ENCODE measurements at places on chromosomes 4 and X.

GRCh38 chr4:125428832-125429231, 114.1 kb downstream of the FAT4 start:
- DNase-seq = no peak

DNA sequence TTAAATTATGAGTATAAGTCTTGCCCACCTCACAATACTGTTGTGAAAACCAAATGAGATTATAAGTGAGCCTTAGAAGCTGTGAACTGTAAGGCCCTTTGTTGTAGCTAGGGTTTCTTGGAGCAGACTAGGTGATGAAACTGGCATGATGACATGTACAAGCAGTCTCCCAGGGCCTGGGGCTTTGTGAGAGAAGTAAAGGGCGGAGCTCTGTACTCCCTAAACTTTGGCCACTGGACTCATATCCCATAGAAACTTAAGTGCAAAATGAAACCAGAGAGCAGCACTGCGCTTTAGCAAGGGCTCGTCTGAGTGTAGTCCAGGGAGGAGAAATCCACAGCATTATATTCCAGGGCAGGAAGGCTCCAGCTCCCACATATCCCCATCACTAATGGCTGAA, 385.6 kb upstream of the FGF16 start:
- DNase-seq = no peak

DNA sequence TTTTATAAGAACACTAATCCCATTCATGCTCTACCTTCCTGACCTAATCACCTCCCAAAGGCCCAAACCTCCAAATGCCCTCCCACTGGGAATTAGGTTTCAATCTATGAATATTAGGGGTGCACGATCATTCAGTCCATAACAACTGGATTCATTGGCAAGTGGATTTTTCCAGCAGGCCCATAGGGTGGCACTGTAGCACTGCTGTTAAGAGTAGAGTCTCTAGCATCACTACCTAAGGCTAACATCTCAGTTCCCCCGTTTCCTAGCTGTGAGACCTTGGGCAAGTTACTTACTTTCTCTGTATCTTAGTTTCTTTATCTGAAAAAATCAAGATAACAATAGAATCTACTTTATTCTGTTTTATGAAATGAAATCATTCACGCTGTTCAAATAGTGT, 315.8 kb downstream of the STIM2 start:
- DNase-seq = peak; percentile 1

GRCh38 chr4:68176500-68176899, 46.8 kb upstream of the TMPRSS11F start:
- no peak for DNase-seq

GRCh38 chrX:27555514-27555913, 34.6 kb upstream of the DCAF8L2 start:
- DNase-seq = peak; percentile 2
